Upper lobe of right lung (tissue), 1 donor: ENCODE measurements at places on chromosomes 7 and 10. TPM values are rescaled to one million over a fixed set of nuclear protein-coding genes. Genes with fewer than 3 reads are reported as not detected.

DNA sequence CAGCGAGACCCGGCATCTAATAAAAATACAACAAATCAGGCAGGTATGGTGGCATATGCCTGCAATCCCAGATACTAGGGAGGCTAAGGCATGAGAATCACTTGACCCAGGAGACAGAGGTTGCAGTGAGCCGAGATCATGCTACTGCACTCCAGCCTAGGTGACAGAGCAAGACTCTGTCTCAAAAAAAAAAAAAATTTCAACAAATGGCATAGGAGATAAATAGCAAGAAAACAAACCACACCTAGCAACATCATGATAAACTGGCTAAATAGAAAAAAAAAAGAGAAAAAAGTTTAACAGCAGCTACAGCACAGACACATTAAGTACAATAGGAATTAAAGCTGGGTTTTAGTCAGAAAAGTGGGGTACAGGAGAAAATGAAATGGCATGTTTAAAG lies 1034.6 kb upstream of the LRRN3 start:
- no peak for DNase-seq

- DNase-seq, result peak; percentile 86
Observed at GRCh38 chr10:71857934-71858890, 7.2 kb upstream of the PSAP start.

DNA sequence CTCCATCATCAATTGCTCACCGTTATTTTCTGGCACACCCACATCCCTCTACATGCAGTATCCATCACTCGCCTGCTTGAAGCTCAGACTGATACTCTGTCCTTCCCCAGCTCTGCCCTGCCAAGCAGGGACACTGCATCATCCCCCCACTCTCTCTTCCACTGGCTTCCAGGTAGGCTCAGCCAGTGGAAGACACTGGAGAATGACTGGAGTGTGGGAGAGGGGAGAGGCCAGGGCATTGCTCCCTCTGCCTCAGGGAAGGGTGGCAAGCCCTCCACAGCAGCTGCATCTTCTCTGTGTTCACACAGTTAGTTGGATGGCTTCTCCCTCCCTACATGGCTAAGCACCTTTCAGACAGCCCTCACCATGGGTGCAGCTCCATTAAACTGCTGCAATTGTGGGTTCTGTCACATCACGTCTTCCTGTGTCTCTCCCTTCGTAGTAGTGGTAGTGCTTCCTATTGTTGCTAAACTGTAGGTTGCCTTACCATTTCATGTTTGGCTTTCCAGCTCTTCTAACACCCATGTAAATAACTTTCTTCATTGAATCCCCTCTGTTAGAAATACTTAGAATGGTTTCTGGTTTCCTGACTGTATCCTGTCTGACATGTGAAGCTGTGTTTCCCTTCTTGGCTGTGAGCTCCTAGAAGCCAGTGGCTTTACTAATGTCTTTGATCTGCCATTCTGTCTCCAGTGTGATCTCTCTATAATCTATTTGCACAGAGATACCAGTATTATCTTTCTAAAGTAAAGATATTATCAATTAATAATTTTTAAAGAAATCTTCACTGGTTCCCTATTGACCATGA lies 483.7 kb upstream of the LRRN3 start:
- DNase-seq, result no peak

DNA sequence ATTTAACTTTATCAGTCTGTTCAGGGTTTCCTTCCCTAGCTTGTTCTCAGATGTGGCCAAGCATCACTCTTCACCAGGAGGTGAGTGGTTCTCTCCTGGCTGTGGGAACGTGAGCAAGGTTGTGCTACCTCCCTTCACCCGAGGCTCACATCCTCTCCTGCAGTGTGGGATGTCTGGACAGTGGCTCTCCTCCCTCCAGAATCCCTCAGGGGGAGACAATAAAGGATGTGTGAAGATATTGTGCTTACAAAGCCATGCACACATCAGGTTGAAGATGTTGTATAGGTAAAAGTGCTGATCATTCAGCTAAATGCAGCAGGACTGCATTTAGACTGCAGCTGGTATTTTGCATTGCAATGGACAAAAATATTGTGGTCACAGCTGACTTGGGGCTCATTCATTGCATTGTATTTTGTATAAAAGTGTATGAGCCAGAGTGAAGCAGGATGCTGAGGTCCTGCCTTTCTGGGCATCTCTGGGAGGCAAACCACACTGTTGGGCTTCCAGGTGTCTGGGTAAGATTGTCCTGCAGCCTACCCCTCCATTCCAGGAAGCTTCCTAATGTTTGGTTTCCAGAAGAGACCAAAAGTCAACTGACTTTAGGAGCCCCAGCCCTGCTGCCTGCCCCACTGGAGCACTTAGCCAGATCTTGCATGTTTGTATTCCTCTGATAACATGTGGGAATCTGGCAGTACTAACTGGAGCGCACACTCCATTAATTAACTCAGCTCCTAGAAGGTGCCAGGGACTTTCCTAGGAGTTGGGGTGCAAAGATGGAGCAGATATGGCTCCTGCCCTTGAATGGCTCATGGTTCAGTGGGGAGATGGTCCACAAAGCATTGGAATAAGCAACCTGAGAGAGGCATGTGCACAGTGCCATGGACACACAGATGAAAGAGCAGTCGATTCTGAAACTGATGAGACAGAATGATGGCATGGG lies 292.5 kb upstream of the ZNF32 start:
- no peak for DNase-seq

- DNase-seq, result no peak
Observed at GRCh38 chr7:106504645-106505044, 156.3 kb downstream of the CCDC71L start.

- DNase-seq, result peak; percentile 40
Observed at GRCh38 chr7:6167004-6167551, 105.3 kb downstream of the CYTH3 start.

GRCh38 chr10:98062424-98062823 lies 32.0 kb upstream of the CRTAC1 start:
- no peak for DNase-seq

DNA sequence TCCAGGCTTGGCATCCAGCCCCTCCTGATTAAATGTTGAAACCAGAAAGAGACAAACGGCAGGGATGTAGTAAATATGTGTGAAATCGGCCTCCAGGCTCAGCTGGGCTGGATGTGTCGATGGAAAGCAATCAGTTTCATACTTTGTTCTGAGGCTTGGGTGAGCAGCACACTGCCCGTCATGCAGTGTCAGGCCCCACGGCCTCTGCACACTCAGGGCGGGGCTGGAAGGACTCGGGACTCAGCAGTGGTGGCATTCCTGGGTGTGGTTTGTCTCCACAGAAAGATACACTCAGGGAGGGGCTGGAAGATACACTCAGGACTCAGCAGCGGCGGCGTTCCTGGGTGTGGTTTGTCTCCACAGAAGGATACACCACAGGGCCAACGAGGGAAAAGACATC lies 22.0 kb downstream of the ADGRA1 start:
- DNase-seq, result no peak

DNA sequence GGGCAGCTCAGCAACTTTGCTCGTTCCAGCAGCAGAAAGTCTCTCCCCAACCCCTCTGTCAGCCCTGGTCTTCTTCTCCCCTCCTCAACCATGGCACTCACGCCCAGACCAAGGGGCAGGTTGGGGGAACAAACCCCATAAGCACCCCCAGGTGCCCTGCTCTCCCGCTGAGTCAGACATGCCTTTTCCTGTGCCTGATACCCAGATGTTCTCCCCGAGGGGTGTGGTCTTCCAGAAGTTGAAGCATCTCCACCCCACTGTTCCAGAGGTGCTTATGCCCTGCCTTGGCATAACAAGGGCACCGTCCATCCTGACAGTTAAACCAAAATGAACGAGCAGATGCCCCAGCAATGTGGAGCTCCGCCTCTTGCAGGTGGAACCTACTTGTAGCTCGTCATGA lies 67.1 kb downstream of the C10orf143 start:
- peak; percentile 37 for DNase-seq

DNA sequence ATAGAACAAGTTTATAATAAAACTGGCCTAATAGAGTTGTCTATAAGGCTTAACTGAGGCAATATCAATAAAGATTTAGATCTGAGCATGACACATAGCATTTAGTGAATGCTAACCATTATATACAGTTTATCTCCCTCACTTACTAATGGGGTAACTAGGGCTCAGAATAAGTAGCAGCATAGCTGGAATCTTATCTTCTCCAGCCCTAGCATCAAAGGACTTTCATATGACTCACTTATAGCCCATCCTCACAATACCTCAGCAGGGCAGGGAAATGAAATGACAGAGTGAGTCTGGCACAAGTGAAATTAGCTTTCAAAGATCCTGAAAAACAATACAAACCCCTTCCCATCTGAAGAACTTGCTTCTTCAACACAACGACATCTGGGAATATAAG lies 362.9 kb downstream of the KIF20B start:
- DNase-seq, result no peak

DNA sequence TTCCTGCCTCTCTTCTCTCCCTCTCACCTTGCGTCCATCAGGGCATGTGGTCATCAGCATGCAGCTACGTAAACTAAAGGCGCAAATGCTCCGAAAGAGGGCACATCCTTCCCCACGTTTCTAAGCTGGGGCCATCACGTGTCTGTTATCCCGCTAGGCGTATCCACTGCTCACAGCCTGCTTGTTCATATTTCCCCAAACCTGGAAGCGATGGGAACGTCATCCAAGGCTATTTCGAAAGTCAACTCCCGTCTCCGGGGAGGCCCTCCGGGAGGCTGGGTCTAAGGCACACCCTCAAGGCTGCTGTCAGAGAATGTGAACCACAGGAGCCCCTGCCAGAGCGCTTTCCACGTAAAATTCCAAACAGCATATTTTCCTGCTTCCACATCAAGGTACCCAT lies 199.2 kb downstream of the DIP2C start:
- peak; percentile 33 for DNase-seq

GRCh38 chr7:37448011-37448635 lies 541 bp downstream of the ELMO1 start:
- DNase-seq, result no peak

GRCh38 chr7:118846977-118847376 lies 622.5 kb downstream of the ANKRD7 start:
- no peak for DNase-seq

DNA sequence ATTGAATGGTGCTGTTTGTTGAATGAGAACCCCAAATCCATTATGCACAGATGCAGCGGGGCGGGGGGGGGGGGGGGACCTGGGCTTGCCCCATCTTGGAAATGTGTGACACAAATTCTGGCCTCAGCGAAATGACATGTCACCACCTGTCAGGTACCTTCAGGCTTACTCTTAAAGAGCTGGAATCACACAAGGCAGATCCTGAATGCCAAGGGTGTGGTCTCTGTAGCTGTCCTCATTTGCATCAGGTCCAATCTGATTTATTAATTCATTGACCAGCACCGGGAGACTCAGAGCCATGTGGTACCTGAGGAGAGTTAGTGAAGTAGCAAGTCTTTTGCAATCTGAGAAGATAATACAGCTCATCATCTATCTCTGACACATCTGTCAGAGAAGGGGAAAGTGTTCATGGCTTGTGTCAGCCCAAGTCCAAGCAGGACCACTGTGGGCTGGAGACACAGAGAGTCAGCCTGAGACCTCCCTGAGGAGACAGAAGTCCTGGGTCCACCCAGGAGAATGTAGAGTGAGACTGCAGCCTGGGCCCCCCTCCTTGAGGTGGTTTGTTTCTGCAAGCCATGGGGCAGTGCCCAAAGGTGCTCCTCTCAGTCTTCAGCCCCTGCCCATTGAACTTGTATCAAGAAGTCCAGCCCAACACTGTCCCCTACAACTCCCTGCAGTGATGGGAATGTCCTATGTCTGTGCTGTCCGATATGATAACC lies 46.7 kb downstream of the ADCYAP1R1 start:
- peak; percentile 26 for DNase-seq

GRCh38 chr10:71312811-71313789 lies 6.0 kb upstream of the SLC29A3 start:
- DNase-seq, result no peak

GRCh38 chr7:93601363-93601762 lies 26.8 kb upstream of the CALCR start:
- no peak for DNase-seq

TSPAN15 gene
- total RNA-seq, result 47.3 TPM

ZDHHC6 gene
- 34.9 TPM for total RNA-seq

TUBB8 gene
- total RNA-seq, result 0.20 TPM

GSTO2 gene
- 9.1 TPM for total RNA-seq

AKR1D1 gene
- total RNA-seq, result not detected

EIF5AL1 gene
- total RNA-seq, result 0.14 TPM

NRP1 gene
- 139 TPM for total RNA-seq

BHLHA15 gene
- 0.81 TPM for total RNA-seq

PFKP gene
- total RNA-seq, result 29.3 TPM
